ENCODE measurements at places on chromosomes 1 and 21.

DNA sequence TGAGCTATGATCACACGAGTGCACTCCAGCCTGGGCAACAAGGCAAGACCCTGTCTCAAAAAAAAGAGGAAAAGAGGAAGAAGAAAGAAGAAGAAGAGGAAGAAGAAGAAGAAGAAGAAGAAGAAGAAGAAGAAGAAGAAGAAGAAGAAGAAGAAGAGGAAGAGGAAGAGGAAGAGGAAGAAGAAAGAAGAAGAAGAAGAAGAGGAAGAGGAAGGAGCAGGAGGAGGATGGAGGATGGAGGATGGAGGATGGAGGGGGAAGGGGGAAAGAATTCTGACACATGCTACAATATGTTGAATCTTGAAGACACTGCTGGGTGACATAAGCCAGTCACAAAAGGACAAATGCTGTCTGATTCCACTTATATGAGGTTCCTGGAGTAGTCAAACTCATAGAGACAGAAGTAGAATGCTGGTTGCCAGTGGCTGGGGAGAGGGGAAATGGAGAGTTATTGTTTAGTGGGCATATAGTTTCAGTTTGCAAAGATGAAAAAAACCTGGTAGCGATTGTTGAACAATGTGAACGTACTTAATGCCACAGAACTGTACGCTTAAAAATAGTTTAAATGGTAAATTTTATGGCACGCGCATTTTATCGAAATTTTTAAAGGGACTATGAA is 47.3 kb upstream of the COA6 start:
- no peak for DNase-seq

GRCh38 chr1:61244114-61244513 is 161.8 kb downstream of the NFIA start:
- DNase-seq, result peak; percentile 87

DNA sequence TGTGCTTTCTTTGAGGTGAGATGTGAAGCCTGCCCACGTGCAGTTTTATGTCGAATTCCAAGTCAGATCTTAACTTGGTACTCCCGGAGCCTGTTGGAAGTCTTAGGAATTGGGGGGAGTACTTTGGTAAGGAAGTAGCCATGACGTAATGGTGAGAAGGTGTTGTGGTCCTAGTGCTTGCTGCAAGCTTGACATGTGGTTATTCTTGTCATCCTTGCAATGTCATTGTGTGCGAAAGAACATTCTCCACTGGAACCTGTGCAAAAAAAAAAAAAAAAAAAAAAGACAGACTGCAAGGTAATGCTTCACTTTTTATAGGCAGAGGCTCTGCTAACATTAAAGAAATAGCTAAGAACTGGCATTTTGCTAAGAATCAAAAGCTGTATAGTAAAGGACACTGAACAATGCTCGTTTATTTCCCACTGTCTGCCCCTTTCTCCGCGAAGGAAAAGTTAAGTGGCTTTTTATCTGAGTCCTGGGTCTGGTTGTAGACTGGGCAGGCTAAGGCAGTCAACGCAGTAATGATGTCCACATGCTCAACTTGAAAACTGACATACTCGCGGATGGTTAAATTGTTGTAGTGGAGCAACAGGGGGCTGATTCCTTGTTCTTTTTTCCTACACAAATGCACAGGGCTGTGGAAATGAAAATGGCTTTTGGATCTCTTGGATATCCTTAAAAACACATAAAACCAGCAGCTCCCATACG is 2.1 kb downstream of the KAZN start:
- no peak for DNase-seq

DNA sequence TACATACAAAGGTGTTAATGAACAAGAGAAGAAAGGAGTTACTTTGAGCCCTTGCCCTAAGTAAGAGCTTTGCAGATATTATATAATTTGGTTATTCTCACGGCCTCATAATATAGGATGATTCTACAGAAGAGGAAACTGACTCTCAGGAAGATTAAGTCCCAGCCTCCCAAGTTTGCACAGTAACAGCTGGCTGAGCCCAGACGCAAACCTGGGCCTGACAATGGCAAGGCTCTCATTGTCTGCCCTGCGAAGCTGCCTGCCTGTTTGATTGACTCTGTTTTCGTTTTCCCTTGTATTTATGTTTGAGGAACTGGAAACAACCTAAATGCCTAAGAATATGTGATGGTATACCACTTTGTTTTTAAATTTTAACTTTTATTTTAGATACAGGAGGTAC is 76.2 kb upstream of the PGBD5 start:
- no peak for DNase-seq

DNA sequence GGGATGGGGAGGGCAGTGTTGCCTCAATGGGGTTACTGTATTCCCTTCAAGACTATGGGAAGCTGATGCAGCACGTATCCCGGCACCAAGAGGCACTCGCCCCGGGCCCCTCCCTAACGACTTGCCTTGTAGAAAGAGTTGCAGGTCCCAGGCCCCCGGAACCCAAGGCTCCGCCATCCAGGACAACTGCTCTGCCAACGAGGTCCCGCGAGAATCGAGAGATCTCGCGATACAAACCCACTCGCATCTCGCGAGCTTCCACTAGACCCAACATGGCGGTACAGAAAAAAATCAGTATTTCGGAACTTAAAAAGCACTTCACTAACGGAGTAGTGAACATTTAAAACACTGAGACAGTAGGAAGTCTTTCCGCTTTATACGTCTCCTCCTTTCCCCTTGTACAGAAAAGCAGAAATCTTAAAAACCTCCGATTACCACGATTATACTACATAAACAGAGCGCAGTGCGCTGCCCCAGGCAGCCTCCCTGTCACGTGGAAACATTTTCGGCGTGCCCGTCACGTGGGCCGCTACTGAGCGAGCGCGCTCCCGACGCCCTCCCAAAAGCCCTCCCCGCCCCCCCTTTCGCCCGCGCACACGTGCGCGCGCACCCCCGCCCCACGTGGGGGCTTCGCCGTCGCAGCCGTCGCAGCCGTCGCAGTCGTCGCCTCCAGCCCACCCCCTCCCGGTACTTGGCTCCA is at the start of gene ZZZ3:
Gene ZZZ3, minus strand, starts transcription at position 199 of the 700 bp plus-strand sequence. CDS start 49,304 bp downstream, outside the sequence.
- peak; percentile 95 for DNase-seq

GRCh38 chr1:208445758-208446203 is 201.6 kb upstream of the PLXNA2 start:
- DNase-seq, result no peak

DNA sequence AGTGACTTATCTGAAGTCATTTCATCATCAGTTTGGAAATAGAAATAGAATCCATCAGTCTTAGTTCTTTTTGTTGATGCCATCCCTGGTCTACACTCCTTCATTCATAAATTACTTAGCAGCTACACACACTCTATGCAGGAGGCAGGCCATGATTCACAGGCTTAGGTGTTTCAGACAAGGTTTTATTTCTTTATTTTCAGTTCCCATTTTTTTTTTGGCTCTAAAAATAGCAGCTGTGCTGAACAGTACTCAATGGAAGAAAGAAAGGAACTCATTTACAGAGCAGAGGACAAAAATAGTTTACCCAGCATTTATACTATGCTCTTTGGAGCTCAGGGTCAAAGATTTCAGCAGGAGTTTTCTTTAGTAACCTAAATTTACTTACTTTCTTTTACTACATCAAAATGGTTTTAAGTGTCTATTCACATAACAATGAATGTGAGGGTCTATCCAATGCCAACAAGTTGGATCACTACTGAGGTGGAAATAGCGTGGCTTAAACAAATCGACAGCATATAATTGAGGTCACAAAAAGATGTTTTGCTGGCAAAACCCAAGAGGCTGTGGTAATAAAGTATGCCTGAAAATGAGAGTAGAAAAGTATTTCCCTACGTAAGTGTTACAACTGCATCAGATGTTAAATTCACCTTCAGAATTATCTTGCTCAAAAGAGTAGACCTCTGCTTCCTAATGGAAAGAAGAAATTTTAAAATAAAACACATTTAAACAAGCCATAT is 7.7 kb downstream of the KRTAP19-8 start:
- no peak for DNase-seq
